ENCODE measurements at places on chromosomes 7 and 10.
A peak's percentile ranks its signal among the peaks of the same experiment; 100 is the strongest.

DNA sequence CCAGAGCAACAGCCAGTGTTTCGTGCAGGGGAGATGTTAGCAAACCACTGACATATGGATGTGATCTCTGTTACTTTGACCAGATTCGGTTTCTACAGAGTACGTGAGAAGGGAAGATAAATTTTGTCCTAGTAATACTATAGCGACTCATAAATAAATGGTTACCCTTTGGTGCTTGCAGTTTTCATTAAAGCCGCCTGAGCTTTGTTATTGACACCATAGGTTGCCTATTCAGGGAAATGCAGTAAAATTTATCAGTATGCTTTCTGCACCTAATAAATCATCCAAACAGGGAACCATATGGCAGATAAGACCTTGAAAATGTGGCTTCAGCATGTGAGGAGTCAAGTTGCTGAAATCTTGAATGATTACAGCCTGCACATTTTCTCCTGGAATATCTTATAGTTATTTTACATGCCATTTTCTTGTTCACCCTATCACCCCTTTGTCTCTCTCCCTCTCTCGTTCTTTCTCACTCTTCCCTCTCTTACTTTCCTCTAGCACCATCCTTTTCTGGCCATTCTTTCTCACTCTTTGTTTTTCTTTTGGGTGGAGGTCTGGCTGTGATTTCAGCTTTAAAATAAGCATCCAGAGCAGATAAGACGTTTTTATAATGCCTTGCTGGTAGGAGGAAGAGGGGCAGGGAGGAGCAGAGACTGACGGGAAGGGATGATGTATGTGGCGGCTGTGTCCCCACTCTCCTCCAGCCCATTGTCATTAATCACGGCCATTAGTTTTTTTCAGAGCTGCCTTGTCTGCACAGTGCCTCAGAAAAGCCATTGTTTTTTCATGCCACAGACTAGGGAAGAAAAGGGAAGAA is 182.5 kb downstream of the LRMDA start:
- no peak for DNase-seq

DNA sequence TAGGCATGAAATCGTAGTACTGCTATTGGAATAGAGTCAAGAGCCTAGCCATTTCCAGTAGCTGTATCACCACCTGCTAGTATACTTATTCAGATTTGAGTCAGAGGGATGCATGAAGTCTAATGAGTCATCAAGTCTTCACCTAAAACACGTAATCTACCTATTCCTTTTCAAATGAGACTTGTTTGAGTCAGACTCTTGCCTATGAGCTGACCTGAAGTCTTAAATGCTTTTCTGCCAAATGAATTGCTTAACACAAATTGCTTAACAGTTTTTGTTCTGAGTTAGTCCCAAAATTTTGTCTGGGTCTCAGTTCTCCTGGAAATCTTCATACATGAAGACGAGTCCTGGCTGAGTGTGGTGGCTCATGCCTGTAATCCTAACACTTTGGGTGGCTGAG is 165.2 kb downstream of the GNAT3 start:
- DNase-seq = peak; percentile 50

- DNase-seq = no peak
These were observed 449.0 kb downstream of the ETV1 start for GRCh38 chr7:13540429-13540828.

GRCh38 chr7:24401628-24402593 is 117.9 kb downstream of the NPY start:
- DNase-seq = peak; percentile 28

GRCh38 chr7:151375530-151376217 is 34.1 kb downstream of the NUB1 start:
- no peak for DNase-seq

- no peak for DNase-seq
These were observed 99.7 kb upstream of the TARP start for GRCh38 chr7:38373155-38373554.

DNA sequence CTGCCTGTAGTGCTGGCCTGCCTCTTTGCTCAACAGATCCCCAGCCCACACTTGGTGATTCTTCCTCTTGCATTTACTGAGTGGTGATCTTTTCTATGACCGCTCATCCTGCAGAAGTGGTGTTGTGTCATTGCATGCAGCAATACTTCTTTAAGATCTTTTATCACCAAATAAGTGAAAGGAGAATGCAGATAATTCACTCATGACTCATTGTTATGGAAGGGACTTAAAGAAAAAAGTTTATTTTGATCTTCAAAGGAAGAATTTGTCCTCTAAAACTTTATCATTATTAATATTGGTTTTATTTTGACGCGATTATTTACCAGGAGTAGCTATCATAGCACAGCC is 489.1 kb upstream of the CELF2 start:
- DNase-seq = no peak

GRCh38 chr7:115449689-115450088 is 527.8 kb downstream of the MDFIC start:
- no peak for DNase-seq

Measured in activated CD4-positive, alpha-beta T cell treated with anti-CD3 and anti-CD28 coated beads, Interleukin-2, Interleukin-4, amounts not matched to agents 100 ng/mL and 50 ng/mL, durations not matched to agents 16 hours and 8 hours (primary cell).